HepG2 (cell line): ENCODE measurements at places on chromosomes 5 and 9. TPM values are rescaled to one million over a fixed set of nuclear protein-coding genes. Genes with fewer than 3 reads are reported as not detected.

KCNT1 gene
- total RNA-seq, result not detected in 2 replicates

MOB3B gene
- 0.03 and 0.09 TPM in 2 replicates for total RNA-seq

SLC34A3 gene
- 0.38 and 1.0 TPM in 2 replicates for total RNA-seq

FBP2 gene
- not detected in 2 replicates for total RNA-seq

DRD1 gene
- not detected in 2 replicates for total RNA-seq

FOXD4L5 gene
- 0.22 TPM in 1 of 2 replicates, not detected in the other for total RNA-seq

ANKRA2 gene
- total RNA-seq, result 20.4 and 23.6 TPM in 2 replicates

WNT8A gene
- total RNA-seq, result not detected in 2 replicates

LECT2 gene
- total RNA-seq, result not detected in 2 replicates

ROR2 gene
- not detected in 2 replicates for total RNA-seq

ZNF346 gene
- total RNA-seq, result 19.4 and 20.1 TPM in 2 replicates

WNK2 gene
- 10.5 and 16.6 TPM in 2 replicates for total RNA-seq

DNA sequence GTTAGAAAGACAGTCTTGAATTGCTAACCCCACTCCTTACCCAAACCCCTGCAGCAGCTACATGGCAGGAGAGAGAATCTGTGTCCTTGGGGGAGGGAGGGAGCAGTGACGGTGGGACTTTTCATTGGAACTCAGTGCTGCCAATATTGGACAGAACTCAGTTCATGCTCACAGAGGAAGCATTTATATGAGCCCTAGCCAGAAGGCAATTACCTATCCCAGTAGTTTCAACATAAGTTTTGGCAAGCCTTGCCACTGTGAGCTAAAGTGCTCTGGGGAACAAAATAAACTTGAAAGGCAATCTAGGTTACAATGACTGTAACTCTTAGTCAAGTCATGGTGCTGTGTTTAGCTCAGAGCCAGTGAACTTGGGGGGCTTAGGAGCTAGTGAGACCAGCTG lies 1013.4 kb upstream of the COX7C start:
- DNase-seq, result no peak

- no peak for DNase-seq
Observed at GRCh38 chr5:86864051-86864450, 246.3 kb downstream of the COX7C start.

DNA sequence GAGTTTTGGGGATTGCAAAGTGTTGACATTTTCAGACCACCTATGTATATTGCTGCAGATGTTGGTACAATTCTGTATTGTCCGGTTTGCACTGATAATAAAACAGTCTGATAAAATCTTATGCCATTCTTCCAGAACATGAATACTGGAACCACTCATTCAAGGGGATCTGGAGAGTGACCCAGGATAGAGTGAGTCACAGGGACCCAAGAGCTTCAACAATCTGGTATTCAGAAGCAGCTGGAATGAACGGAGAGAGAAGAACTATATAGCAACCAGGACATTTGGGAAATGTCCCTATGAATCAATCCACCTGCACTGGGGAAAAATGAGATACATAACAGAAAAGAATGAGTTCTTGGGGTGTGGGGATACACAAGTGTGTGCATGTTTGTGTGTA lies 73.3 kb downstream of the SH3TC2 start:
- no peak for DNase-seq

GRCh38 chr9:34557426-34558321 lies 31.9 kb downstream of the CNTFR start:
- DNase-seq, result no peak

DNA sequence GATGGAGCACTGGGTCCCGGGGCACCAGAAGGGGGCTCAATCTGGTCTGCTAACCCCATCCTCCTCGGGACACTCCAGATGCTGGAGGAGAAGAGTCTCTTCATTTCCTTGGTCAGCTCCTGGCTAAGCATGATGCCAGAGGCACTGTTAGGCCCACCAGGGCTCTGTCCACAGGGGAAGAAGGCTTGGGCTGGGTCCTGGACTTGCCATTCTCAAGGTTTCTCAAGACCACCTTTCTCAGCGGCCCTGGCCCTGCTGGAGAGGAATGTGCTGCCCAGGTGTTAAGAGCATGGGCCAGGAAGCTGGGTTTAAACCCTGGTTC lies 7.9 kb downstream of the SH2D3C start:
- no peak for DNase-seq

DNA sequence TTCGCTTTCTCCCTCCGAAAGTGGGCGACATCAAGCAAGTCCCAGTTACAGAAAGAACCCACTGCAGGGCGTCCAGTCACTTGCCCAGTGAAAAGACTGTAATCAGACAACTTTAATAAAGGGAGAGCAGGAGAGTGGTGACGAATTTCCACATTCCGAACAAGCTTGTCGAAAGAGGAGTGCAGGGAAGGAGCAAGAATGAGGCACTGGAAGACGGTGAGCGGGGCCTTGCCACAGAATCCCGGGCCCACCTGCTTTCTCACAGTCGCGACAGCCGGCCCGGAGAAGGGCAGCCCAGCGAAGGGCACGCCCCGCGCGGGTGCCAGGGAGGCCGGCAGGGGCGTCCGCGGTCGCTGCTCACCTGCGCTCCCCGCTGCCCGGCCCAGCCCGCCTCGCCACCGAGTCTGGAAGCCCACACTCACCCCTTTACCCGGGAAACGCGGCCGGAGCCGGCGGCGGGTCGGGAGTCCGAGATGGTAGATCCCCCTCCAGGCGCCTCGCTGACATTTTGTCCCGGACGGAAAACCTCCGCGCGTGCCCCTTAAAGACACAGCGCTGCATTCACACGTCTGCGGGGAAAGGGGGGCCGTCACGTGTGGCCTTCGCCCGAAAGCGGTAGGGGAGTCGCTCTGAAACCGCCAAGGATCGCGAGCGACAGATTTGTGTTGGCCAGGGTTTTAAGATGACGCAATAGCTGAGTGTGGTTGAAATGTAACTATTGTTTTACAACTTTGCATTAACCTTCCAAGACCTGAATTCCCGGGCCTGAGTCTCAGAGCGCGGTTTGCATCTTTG lies at the start of gene ZBED3:
Gene ZBED3, minus strand, starts transcription at position 597 of the 795 bp plus-strand sequence. CDS start 9,407 bp downstream, outside the sequence.
- peak; percentile 87 for DNase-seq

DNA sequence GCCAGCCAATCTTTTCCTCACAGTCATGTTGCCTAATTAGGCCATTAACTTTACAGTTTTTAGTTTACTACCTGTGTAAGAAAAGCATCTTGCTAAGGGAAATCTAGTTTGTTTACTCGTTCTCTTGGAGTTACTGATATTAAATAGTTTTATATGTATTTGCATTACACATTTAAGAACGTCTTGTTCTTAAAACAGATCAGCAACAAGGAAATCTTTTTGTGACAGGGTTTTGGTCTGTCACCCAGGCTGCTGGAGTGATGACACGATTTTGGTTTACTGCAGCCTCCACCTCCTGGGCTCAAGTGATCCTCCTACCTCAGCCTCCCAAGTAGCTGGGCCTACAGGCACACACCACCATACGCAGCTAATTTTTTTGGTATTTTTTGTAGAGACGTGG lies 29.2 kb upstream of the MSH3 start:
- DNase-seq, result no peak

DNA sequence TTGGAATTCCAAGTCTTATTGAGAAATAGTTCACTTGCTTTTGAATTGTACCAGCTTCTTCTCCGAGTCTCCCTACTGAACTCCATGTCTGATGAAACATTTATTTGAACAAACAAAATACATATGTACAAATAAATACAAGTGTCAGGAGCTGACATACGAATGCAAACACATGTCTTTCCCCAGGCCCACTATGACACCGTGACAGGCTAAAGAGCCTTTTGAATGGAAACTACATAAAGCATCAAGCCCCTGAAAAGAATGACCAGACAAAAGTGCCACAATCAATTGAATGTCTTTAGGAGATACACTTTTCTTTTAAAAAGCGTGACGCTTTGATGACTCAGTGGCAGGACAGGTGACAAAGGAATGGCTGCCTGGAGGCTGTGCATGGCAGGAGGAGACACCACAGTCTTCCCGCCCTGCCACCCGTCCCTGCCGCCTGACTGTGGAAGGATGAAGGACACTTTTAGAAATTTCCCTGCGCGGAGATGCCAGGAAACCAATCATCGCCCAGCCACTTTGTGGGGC lies 112.4 kb upstream of the BNC2 start:
- DNase-seq, result no peak

- no peak for DNase-seq
Observed at GRCh38 chr5:87770016-87770570, 357.4 kb upstream of the CCNH start.

- no peak for DNase-seq
Observed at GRCh38 chr5:34526682-34527305, 129.3 kb upstream of the RAI14 start.

GRCh38 chr9:2341126-2341525 lies 280.5 kb upstream of the VLDLR start:
- no peak for DNase-seq

DNA sequence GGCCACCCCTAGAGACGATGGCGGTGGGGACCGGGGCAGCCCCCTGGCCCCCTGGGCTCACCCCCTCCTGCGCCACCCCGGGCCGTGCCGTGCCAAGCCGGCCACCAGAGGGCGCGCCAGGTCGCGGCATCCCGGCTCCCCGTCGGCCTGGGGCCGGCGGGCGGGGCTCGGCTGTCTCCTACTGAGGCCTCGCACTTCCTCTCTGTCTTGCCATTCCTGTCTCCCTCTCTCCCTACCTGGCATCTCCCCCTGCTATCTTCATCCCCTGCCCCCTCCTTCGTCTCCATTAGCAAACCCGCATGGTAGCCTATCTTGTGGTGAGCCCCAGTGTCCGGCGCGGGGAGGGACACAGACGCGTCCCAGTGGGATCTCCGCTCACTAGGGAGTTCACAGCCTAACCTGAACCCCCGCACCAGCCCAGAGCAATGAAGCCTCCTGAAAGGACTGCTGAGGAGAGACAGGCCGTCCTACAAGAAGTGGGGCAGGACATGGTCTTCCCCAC lies 29.8 kb upstream of the FABP6 start:
- no peak for DNase-seq

DNA sequence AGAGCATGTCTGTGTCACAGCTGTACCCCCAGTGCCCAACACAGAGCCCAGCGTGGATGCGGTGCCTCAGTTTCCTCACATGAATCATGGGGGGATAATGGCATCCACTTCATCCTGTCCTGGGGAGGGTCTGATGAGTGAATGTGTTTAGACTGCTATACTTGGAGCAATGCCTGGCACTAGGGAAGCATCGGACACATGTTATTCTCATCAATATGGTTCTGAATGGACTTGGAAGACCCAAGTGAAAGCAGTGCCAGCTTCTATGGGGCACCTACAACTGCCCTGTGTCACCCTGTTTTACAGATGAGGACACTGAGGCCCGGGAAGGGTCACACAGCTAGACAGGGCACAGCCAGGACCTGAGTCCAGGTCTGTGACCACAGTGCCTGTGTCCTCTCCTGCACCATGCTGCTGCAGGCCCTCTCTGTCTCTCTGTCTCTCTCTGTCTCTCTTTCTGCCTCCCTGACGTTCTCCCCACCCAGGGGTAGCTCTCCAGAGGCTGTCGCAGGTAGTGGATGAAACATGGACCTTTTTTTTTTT lies 42.3 kb upstream of the NEK6 start:
- no peak for DNase-seq

- no peak for DNase-seq
Observed at GRCh38 chr9:76180541-76180940, 213.7 kb downstream of the RFK start.

DNA sequence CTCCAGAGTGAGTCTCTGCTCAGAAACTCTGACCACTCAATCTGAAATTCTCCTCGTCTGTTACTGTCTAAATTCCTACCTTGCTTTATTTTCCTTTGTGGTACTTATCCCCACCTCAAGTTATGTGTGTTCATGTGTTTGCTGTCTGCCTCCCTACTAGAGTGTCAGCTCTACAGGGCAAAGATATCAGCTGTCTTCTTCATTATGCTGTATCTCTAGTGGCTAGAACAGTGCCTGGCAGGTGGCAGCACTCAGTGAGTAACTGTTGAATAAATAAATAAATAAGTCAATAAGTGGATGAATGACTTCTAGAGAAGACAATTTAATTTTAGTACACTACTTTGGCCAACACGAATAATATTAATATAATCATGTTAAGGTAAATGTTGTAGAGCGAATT lies 92.3 kb downstream of the BOD1 start:
- DNase-seq, result no peak

DNA sequence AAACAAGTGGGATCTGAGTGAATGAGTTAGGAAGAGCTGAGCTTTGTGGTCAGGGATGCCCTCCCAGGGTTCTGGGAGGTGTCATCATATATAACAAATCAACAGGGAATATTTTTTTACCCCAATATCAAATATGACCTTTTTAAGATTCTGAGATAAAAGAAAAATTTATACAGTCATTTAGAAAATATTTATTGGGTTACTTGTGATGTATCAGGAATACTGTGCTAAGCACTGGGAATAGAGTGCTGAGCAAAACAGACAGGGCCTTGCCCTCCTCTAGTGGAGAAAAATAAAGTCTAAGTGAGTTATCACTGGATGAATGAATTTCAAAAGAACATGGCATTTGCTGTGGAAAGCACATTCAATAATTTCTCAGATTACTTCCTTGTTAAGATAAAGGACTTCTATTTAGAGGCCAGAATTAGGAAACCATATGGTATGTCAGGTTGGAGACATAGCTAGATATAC lies 102.9 kb downstream of the BOD1 start:
- DNase-seq, result no peak

DNA sequence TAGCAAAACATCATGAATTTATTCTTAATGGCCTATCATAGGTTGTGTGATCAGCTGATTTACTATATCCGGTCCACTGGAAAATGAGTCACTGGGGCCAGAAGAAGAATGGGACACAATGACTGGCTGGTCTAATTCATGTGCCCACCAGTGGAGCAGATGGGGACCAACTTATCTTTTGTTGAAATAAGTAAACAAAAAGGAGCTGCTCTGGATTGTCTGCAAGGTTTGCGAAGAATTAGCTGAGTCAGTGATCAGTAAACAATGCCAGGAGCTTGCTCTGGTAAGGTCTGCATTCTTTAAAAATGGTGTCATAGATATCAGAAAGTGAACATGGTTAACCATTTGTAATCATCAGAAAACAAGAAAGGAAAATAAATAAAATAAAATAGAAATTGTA lies 128.0 kb downstream of the RASEF start:
- peak; percentile 83 for DNase-seq

GRCh38 chr9:21677834-21678233 lies 124.6 kb upstream of the MTAP start:
- DNase-seq, result no peak

DNA sequence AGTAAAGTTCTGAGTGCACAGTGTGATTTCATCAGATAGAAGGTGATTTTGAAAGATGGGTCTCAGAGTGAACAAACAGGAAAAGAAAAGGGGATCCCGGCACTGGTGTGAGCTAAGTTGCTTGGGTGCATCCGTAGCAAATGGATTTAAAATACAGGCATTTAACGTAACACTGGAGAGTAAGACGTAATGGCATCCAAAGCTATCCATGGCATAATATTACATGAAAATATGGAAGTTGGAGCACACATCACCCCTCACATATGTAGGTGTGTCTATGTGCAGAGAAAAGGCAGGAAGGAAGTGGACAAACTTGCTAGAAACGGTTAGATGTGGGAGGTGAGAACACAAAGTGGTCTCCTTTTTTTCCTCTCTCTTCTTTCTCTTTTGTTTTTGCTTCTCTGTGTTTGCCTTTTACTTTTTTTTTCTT lies 38.2 kb upstream of the SEMA4D start:
- DNase-seq, result no peak

DNA sequence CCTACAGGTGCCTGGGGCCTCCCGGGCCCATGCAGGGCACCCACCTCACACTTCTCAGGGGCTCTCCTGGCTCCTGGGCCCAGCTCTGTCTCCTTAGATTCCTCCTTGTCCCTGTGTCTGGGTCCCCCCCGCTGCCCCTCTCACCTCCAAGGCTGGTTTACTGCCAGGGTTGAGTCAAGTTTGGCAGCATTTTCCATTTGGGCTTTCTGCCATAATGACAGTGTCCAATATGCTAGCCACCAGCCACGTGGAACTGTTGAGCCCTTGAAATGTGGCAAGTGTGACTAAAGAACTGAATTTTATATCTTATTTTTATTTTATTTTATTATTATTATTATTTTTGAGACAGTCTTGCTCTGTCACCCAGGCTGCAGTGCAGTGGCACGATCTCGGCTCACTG lies 1.9 kb downstream of the TTC16 start:
- DNase-seq, result no peak
